Astrocyte of the spinal cord (primary cell): ENCODE measurements at places on chromosomes 6 and 20.

DNA sequence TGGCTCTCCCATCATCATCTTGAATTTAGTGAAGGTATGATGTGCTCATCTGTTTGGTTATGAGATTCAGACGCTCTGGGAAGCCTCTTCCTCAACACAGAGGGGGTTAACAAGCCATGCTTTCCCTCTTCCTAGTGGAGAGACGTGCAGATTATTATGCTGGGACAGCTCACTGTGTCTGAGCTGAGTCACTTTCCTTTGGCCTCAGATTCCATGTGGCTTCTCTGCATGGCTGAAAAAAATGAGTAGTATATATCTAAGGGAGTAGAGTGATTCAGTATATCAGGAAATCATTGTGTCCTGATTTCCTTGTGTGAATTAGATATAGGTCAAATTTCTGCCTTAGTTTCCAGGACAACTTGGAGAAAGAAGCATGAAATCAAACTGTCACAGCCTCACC lies 52.6 kb downstream of the FIG4 start:
- peak; percentile 83 for DNase-seq

GRCh38 chr6:144528743-144529425 lies 243.7 kb downstream of the UTRN start:
- peak; percentile 46 for DNase-seq

- no peak for DNase-seq
Observed at GRCh38 chr6:140708441-140708840, 1334.0 kb upstream of the CITED2 start.

GRCh38 chr6:74448850-74449249 lies 752.8 kb downstream of the CD109 start:
- no peak for DNase-seq

- DNase-seq = no peak
Observed at GRCh38 chr6:166958926-166959861, 2.8 kb upstream of the RNASET2 start.

GRCh38 chr6:98514796-98515195 lies 319.6 kb upstream of the POU3F2 start:
- no peak for DNase-seq

- no peak for DNase-seq
Observed at GRCh38 chr6:168281826-168282225, 37.8 kb downstream of the DACT2 start.

DNA sequence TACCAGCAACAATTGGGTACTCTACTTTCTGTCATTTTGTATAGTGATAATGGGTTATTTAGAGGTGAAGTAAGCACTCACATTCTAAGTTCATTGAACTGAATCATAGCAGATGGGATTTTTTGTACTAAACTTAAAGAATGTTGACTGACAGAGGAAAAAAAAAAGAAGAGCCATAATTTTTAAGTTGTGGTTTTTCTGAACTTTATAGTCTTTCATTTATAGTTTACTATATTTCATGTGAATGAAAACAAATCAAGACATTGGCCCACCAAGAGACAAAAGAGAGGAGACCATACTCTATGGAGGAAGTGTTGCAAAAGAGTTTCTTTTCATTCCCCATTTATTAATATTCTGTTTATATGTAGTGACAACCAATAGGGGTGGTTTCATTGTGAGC lies 685.7 kb downstream of the BCKDHB start:
- no peak for DNase-seq

DNA sequence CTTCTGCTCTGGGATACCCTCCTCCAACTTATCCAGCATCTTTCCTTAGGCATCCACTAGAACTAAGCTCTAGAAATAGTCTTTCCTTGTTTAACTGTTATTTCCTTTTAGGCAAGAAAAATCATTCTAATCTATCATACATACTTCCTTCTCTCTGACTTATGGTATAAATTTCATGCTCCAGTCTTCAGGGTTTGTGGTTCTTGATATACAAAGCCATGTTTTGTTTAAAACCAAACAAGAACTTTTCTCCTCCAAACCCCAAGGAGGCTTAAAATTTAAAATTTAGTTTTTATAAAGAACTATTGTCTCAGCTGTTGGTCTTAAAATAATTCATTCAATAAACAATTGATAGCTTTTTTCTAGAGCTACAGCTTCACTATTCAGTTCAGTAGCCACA lies 77.2 kb downstream of the CD164 start:
- DNase-seq = no peak

GRCh38 chr6:137229075-137229759 lies 10.0 kb upstream of the IFNGR1 start:
- no peak for DNase-seq

- DNase-seq = no peak
Observed at GRCh38 chr20:50083034-50083433, 29.9 kb downstream of the UBE2V1 start.
